Naive B cell (primary cell): ENCODE measurements at places on chromosomes 5 and 9. TPM values are rescaled to one million over a fixed set of nuclear protein-coding genes. Genes with fewer than 3 reads are reported as not detected.

Gene DNAJB5
- 1.4 TPM for polyA plus RNA-seq

Gene GRK6
- polyA plus RNA-seq: 97.5 TPM

Gene FOXD4L3
- not detected for polyA plus RNA-seq

Gene SYK
- 261 TPM for polyA plus RNA-seq

Gene TOR4A
- 3.2 TPM for polyA plus RNA-seq

Gene CD72
- polyA plus RNA-seq: 299 TPM

Gene CDX1
- not detected for polyA plus RNA-seq

Gene CEMIP2
- polyA plus RNA-seq: 28.7 TPM

Gene CTXN3
- not detected for polyA plus RNA-seq

Gene PCDHB6
- not detected for polyA plus RNA-seq

Gene ANKRD31
- polyA plus RNA-seq: 0.27 TPM

Gene NUTM2G
- polyA plus RNA-seq: not detected

Gene RPL37
- 2,138 TPM for polyA plus RNA-seq

Gene PRELID2
- 5.0 TPM for polyA plus RNA-seq

Gene ENTREP1
- not detected for polyA plus RNA-seq

Gene N4BP3
- 3.4 TPM for polyA plus RNA-seq

Gene EGFLAM
- not detected for polyA plus RNA-seq

Gene MELK
- not detected for polyA plus RNA-seq

Gene NPM1
- polyA plus RNA-seq: 678 TPM

Gene TTF1
- 11.6 TPM for polyA plus RNA-seq

Gene CDC14B
- 2.9 TPM for polyA plus RNA-seq

Gene F2RL1
- polyA plus RNA-seq: 0.13 TPM

Gene REEP2
- not detected for polyA plus RNA-seq

Gene PHF24
- not detected for polyA plus RNA-seq

Gene PCDHB9
- polyA plus RNA-seq: not detected
